ENCODE measurements at places on chromosomes 12 and 14. TPM values are rescaled to one million over a fixed set of nuclear protein-coding genes. Genes with fewer than 3 reads are reported as not detected.

HCAR1 gene
- total RNA-seq = 0.79 TPM

CD163L1 gene
- 4.2 TPM for total RNA-seq

RAN gene
- 351 TPM for total RNA-seq

ZNF84 gene
- 28.4 TPM for total RNA-seq

FOXN4 gene
- total RNA-seq = not detected
